Stimulated activated CD8-positive, alpha-beta memory T cell treated with anti-CD3 and anti-CD28 coated beads, Interleukin-4, amount 100 ng/mL, for 24 hours (primary cell): ENCODE measurements at places on chromosomes 6 and 20.

DNA sequence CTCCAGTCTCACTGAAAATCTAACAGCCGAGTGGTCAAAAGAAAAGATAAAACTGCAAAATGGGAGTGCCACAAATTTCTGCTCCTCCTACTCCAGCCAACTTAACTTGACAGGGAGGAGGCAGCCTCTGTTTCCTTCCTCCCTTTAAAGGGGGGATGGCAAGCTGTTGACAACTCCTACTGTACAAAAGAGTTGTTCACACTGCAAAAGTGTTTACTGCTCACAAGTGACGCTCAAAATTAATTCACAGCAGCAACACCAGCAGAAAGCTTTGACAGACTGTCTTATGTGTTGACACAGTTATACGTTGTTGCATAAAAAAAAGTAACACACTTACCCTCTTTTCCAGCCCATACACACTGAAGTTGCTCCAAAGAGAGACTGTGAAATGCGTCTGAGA is 169.8 kb downstream of the BACH2 start:
- DNase-seq, result no peak

DNA sequence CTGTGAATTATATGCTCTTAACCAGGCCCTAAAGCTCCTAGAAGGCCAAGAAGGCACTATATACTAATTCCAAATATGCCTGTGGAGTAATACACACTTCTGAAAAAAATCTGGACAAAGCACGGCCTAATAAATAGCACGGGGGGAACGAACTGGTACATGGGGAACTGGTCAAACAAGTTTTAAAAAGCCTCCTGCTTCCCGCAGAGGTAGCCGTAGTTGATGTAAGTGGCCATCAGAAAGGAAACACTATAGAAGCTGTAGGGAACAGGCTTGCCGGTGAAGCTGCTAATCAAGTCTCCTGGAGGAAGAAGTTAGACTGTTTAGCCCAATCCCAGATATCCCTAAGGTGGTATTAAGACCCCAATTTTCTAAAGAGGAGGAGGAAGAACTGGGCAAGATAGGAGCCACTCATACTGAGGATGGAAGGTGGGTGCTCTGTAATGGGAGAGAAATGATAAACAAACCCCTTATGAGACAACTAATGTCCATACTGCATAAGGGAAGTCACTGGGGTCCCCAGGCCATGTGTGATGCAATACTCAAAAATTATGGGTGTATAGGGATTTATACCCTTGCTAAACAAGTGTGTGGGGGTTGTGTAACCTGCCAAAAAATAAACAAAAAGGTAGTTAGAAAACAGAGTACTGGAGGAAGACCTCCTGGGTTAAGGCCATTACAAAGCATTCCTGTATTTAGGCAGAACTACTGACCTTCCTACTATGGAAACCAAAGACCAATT is 27.1 kb upstream of the ZNF318 start:
- DNase-seq, result no peak

GRCh38 chr6:136550045-136550329 is 235 bp downstream of the MAP7 start:
- DNase-seq, result no peak

- DNase-seq, result no peak
Measured at GRCh38 chr20:23311947-23312506, 38.6 kb upstream of the NXT1 start.

DNA sequence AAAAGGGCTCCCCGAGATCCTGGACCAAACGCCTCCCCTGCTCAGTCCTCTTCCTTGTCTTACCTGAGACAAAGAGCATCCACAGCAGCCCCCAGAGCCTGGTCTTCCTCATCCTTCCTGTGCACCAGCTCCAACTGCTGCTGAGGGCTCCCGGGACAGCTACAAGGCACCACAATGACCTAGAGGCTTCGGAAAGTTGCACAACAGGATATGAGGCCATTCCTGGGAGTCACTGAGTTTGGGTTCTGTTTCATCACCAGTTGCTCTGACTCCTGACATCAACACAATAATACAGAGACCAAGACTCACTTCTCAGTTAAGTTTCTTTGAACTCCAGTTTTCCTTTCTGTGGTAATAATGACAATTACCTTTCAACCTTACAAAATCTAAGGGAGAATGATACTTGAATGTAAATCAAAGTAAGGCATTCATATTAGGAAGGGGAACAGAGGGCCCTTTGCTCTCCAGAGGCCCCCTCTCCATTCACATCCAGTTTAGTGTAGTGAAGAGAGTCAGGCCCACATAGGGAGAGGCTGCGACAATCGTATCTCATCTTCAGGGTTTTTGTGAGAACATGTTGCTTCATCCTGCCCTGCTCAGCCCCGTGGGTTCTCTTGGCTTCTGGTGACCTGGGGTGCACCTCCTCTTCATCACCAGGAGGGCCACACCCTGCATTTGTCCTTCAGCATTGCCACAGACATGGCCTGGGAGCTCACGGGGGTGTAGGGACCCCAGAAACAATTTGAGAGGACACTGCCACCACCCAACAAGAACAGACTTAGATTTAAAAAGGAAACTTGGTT is at the start of gene TREM1:
TSS of gene TREM1 (minus strand) at position 139 of the 803 bp plus-strand sequence. CDS start at position 112, 27 bp downstream.
- no peak for DNase-seq

DNA sequence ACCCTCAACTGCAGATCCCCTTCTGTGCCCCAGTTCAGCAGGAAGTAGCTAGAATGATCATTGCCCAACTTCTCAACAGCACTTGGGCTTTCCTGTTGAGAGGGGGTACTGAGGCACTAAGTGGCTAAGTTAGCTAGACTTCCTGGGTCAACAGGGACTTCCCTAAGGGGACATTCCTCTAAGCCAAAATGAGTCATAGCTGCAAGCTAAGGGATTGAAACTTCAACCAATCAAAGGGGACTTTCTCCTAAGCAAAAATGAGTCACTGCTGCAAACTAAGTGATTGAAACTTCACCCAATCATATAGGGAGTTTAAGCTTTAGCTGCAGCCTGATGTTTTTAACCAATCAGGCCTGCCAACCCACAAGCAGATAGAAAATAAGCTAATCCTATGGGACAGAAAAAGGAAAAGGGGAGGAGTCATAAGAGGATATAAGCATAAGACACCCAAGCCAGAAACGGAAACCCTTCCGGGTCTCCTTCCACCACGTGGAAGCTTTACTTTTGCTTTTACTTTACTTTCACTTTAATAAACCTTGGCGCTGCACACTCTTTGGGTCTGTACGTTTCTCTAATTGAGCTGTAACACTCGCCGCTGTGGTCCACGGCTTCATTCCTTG is 659.0 kb upstream of the HS3ST5 start:
- DNase-seq, result no peak

DNA sequence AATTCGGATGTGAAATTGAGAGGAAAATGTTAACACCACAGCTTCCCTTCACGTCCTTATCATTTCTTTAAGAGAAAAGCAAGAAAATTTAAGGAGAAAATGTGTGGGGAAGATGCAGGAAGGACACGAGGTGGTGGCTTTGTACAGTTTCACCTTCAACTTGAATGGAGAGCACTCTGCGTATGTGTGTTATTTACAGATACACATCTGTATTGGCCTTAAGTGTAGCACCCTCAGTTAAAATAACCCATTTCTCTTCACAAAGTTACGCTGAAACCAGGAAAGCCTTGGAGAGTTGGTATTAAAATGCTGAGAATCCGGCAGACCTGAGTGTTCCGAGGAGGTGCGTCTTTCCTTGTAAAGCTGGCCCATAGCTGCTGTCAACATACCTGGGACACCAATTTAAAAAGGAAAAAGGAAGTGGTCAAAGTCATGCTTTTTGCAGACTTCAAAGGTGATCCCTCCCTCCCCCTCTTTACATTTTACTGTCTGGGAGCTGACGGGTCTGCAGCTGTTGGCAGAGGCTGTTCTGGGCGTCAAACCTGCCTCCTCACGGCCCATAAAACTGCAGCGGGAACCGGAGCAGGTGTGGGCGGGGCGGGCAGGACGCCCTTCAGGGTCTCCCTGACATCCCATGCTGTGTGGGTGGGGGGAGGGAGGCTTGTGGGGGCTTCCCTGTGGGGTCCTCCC is 61.3 kb upstream of the TBXT start:
- no peak for DNase-seq

DNA sequence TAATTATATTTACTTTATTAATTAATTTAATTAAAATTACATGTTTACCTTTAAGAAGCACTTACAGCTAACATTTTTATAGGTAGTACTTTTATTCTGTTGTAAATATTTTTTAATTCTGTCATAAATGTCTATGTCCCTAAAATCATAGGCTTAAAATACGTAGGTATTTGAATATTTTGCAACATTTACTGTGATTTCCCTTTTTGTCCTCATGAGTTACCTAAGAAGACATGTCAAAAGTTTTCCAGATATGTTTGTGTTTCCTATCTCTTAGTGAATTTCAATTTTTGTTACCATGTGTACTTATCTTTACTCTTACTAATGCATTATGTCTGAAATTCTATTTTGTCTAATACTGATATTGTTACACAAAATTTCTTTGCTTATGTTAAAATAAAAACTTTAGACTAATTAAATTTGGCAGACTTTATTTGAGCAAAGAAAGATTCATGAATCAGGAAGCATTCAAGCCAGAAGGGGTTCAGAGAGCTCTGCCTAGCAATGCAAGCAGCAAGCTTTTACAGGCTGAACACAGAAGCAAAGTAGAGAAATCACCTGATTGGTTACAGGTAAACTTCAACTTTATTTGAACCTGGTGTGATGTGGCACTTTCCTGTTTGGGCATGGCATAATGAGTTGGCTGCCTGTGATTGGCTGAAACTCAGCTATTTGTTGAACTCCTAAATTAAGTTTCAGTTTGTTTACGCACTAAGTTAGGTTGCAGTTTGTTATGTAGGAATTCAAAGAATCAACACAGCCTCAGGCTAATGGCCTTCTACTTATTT is 123.2 kb upstream of the TMEM170B start:
- DNase-seq, result no peak

DNA sequence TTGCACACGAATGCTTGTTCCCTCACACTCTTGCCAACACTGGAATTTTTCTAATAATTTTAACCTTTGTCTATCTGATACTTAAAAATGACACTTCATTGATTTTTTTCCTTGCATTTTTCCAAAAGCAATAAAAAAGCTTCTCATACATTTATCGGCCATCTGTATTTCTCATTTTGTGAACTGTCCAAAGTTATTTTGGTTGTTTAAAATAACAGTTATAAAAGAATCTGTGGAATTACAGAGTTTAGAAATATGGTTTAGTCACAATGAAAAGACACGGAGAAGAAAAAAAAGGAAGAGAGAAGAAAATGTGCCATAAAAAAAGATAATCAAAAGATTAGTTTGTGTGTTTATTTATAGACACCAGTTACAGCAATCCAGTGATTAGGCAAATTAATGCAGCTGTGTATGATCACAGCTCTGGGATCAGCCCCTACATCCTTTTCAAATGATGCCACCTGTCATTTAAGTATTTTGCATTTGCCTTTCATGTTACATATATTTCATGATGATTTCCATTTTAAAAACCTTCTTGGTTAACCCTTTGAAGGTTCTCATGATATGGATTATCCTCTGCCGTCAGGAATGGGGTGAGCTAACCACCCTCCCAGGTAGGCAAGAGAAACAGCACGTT is 171.7 kb downstream of the BACH2 start:
- no peak for DNase-seq

DNA sequence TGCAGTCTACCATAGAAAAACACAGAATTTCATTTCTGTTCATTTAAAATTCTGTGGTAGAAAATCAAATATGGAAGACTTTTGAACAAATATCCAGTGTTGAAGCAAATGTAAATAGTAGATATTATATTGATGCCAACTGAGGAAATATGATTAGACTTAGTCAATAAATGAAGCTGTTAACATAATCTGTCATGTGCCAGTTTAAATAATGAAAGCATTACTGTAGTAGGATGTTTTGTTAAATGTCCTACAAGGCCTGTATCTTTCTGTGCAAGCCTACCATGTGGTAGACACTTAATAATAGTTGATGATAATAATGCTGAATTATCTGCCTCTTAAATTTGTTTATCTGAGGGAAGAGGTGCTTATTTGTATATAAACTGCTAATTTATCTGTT is 55.9 kb downstream of the CBFA2T2 start:
- DNase-seq, result no peak

- DNase-seq, result no peak
Measured at GRCh38 chr6:39254999-39255535, 25.8 kb upstream of the KCNK5 start.

GRCh38 chr6:22801831-22802230 is 232.5 kb downstream of the HDGFL1 start:
- no peak for DNase-seq

- no peak for DNase-seq
Measured at GRCh38 chr6:43798688-43799444, 28.9 kb downstream of the VEGFA start.

DNA sequence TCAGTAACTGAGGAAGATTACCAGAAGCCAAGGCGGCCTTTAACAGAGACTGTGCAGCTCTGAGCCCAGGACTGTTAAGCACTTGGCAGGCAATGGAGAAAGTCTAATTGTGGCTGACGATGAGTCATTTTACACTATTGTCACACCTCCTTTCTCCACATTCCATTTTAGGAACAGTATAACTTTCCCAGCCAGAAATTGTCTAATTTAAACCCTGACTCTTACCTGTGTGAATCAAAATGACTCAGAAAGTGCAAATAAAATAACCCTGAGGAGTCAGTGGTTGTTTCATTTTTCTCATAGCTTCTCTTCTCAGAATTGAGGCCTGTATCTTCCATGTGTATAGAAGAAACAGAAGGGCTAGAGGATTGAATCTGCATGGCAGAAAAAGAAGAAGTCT is 40.0 kb upstream of the OPN5 start:
- DNase-seq, result no peak

DNA sequence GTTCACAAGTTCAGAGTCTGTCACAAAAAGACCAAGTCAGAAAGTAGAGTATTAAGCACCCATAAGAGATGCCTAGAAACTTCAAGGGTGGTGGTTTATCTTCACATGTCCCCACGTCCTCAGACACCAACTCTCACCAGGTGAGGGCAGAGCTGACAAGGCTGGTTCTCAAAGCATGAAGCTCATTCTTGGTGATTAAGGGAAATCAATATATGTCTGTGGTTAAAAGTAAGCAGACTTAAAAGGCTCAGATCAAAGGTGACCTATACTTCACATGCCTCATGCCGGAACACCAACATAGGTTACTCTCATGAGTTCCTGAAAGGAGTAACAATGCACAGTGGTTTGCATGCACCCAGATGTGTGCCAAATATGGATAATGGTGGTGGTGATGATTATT is 27.0 kb downstream of the IL17A start:
- no peak for DNase-seq

DNA sequence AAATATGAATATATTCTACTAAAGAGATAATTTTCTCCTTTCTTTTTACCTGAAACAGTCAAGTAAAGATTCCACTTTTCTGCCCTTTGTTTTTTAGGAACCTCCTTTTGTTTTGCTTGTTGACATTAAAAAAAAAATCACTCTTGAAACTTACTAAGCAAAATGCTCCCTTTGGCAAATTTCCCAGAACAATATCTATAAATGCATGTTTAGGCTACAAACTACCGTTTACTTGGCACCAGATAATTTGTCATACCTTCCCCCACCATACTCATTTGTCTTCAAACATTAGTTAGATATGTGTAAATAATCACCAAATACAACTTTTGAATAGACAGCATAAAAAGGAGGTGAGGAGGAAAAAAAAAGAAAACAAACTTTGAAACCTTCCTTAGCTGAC is 604.7 kb downstream of the RFPL4B start:
- DNase-seq, result no peak

- no peak for DNase-seq
Measured at GRCh38 chr6:169425628-169426370, 172.2 kb upstream of the THBS2 start.
